CD4-positive, alpha-beta memory T cell (primary cell): ENCODE measurements at places on chromosomes 7 and 10.

DNA sequence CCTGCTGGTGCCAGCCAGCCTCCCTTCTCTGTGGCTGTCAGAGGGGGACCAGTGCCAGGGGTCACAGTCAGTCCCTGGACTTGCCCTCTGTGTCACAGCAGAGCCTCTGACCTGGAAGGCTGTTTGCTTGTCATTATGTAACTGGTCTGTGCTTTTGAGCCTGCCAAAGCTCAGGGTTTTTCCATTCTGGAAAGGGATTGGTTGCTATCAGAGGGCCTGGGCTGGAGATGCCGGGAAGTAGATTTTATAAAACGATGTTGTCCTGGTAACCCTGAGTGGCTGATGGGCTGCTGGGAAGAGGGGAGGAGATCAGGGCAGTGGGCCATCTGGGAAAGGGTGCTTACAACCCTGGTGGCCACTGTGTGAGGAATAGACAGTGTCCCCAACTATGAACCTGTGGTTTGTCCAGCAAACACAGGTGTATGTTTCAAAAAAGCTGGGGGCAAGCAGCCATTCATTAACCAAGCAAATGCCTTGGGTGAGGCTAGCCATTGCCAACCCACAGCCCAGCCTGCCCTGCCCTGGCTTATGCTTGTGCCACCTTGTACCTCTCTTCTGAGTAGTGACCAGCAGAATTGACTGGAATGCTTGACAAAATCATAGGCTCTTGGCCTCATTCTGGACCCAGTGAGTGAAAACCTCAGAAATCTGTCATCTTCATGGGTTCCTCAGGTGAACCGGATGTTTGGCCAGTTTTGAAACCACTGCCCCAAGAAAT lies 21.6 kb downstream of the SFTPD start:
- no peak for DNase-seq

DNA sequence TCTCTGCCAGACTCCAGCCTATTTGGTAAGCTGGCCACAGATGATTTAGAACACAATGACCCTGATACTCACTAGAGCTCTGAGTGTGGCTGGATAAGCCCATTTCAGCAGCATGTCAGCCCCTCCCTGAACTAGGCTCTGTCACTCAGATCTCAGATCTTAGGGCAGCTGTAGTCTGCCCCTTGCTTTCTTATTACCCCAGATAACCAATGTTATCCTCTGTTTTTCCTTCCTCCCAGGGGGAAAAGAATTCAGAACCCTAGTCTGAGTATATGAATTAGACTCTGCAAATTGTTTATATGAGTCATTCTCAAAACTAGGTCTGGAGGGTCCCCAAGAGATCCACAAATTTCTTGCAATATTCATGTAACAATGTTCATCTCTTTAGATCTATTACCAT lies 286.2 kb downstream of the KCNMA1 start:
- no peak for DNase-seq

DNA sequence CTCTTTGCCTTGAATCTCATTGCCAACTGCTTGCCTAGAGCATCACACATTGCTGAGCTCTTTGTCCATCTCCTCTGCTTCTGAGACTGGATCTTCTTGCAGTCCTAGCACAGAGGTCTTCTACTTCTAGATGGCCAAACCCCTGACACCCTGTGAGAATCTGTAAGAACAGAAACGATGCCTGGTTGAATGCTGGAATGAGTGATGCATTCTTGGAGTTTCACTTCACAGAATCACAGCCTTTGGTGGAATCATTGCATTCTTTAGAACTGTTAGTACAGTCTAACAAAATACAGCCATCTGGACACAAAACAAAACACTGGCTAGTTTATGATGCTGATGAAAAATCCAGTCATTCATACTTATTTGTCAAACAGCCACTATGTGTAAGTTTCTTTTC lies 141.7 kb upstream of the ITGB1 start:
- no peak for DNase-seq

DNA sequence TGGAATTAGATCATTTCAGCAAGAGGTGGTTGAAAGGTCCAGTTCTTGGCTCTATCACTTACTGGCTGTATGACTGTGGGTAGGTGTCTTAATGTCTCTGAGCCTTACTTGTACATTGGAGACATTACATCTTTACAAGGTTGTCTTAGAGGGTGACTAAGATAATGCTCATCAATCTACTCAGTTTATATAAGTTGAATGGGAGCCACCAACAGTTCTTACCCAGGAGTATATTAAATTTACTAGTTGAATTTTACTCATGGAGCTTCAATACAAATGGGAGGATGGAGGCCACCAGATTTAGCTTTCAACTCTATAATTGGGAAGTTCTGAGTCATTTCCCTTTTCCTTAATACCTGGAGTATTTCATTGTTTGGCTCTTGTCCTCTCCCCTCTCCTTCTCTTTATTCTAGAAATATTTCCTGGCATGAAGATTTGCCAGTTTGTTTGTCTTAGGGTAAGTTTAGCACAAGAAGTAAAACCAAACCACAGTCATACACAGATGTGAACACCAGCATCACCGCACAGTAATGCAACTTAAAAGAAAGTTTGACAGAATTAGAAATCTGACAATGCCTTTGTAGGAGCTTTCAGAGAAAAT lies 222.8 kb downstream of the LRMDA start:
- no peak for DNase-seq

- no peak for DNase-seq
Measured at GRCh38 chr10:49738616-49739360, 23.3 kb downstream of the OGDHL start.

- no peak for DNase-seq
Measured at GRCh38 chr10:122249991-122250750, 20.9 kb upstream of the BTBD16 start.

DNA sequence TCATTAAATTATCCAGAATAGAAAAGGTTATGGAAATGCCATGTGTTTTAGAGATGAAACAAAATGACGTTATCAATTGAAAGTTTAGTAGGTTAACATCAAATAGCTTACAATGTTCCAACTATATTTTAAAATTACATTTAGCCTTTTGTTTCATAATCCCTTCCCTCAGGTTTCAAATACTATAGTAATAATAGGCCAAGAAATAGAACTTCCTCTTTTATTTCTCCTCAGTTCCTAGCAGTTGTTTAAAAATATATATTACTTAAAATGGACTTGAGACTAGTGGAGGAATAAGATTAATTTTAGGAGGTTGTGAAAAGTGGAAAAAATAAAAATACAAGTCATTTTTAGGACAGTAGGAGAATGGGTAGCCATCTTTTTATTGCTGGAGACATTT lies 16.4 kb upstream of the PDSS1 start:
- no peak for DNase-seq

DNA sequence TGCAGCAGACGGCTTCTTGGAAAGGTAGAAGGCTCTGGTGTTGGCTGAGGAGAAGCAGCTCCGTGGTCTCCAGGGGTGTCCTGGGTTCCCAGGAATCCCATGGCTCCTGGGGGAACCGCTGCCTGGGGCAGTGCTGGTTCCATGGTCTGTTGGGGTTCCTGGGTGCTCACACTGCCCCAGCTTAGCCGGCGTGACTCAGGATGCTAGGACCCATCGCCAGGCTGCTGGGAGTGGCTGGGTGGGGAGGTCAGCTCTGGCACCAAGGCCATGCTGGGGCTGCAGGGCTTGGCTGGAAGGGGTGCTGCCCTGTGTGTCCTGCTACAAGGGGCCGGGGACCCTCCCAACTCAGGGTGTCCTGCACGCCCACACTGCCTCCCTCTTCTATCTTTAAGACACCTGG lies 9.4 kb downstream of the MGMT start:
- no peak for DNase-seq

GRCh38 chr7:117237646-117238045 lies 85.2 kb downstream of the WNT2 start:
- DNase-seq: no peak

DNA sequence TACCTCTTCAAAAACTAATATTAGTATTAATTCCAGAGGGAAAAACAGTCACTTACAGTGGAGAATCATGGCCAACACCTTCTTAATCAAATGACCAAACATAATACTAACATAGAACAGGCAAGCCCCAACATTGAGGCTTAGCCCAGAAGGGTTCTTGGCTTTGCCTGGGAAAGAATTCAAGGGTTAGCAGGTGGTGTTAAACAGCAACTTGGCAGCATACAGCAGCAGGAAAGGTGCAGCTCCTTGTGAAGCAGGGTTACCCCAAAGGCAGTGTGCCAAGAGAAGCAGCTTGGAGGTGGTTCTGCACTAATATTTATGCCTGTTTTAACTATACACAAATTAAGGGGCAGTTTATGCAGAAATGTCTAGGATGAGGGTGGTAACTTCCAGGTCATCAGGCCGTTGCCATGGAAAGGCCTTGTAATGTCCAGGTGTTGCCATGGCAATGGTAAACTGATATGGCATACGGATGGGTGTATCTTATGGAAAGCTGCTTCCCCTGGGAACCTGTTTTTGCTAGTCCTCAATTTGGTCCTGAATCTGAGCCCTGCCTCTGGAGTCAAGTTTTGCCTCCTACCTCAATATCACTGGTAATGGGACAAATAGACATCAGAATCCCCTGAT lies 27.2 kb upstream of the BEND7 start:
- no peak for DNase-seq

GRCh38 chr7:133126422-133126821 lies 44.5 kb upstream of the CHCHD3 start:
- no peak for DNase-seq

DNA sequence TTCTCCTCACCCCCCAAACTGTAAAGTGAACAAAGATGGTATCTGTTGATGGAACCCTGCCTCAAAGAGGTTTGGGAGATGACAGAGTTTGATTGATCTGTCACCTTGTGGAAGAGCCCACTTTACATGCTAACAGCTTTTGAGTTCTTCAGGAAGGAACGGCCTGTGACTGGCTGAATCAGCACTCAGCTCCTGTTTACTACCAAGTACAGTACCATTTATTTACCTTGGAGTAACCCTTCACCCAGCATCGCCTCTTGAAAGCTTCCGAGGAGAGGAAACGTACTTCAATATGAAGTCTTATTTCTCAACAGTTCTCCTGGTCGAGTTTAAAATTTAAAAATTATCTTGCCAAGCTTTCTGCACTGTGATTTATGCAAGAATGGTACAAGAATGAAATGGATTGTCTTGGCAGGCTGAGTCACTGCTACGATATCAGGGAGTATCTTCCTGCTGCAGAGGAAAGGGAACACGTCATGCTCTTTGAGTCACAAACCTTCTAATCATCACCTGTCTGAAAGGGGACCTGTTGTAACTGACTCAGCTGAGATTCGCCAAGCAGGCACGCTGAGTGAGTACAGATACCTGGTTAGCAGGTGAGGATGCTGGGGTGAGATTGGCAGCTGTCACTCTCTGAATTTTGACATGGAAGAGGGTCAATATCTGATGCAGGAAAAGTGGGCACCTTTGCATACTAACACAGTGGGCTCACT lies 30.1 kb downstream of the KLF6 start:
- DNase-seq: no peak

- no peak for DNase-seq
Measured at GRCh38 chr7:84372712-84373111, 178.1 kb upstream of the SEMA3A start.

DNA sequence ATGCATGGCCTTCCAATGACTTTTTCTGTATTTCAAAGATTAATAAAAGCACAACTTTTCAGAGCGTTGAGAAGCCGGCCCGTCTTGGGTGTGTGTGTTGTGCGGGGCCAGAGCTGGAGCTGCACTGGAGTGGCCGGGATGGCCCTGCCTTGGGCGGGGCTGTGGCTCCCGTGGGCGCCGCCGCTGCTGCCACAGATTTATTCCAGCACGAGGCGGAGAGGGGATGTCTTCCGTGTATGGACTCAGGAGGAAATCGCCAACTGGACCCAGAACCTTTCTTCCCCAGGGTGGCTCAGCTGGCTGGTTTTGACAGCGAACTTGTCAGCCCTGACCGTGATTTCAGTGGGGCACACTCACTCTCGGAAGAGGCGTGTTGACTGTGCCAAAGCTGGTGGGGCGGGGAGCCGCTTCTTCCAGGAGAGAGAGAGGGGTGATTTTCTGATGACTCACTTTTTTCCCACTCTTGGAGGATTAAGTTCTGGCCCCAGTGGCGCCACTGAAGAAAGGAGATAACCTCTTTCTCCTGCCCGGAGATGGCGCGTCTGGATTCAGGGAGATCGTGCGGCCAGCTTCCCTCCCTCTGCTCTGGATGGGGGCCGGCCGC lies 72.4 kb downstream of the DNAJB6 start:
- no peak for DNase-seq

DNA sequence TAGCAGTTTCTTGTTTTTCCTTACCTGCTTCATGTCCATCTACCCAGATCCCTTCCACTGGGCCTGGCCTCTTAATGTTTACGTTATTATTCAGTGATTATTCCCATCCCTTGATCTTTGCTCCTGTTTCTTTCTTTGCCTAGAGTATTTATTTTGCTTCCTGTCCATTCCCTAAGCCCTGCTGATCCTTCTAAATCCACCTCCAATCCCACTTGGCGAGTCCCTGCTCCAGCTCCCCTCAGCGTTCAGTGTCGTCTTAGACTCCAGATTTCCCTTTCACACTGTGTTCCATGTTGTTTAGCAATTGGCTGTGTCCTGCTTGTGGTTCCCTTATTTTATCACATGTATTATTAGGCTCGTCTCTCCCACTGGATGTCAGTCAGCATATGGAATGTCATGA lies 7.3 kb downstream of the PPP2R2D start:
- DNase-seq: no peak

DNA sequence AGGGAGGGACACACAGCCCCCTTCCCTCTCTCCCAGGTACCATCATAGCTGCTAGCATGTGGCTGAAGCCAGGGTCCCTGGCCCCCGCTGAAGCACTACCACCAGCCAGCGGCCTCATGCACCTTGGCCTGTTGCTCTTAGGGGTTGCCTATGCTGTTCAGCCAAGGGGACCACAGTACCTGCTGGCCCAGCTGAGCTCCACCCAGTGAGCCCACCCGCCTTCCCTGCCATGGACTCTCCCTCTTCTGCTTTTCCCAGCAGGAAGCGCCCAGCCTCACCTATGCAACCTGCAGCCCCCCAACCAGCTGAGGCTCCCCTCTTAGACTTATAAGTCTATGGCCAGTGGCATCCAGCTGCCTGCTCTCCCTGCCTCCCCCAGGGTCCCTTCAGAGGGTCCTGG lies 8.7 kb upstream of the MTPAP start:
- DNase-seq: no peak

- DNase-seq: no peak
Measured at GRCh38 chr10:103130910-103131309, 62.2 kb downstream of the NT5C2 start.

GRCh38 chr7:74289018-74289658 lies at the start of gene CLIP2:
CLIP2 (plus strand) TSS chr7:74289407; CDS start chr7:74317547, 28,140 bp downstream.
- DNase-seq: peak; percentile 70

GRCh38 chr10:101237982-101238731 lies 8.9 kb upstream of the LBX1 start:
- no peak for DNase-seq

- DNase-seq: no peak
Measured at GRCh38 chr7:138015096-138015495, 13.2 kb upstream of the CREB3L2 start.

GRCh38 chr10:19077276-19077675 lies 28.7 kb downstream of the MALRD1 start:
- DNase-seq: no peak

DNA sequence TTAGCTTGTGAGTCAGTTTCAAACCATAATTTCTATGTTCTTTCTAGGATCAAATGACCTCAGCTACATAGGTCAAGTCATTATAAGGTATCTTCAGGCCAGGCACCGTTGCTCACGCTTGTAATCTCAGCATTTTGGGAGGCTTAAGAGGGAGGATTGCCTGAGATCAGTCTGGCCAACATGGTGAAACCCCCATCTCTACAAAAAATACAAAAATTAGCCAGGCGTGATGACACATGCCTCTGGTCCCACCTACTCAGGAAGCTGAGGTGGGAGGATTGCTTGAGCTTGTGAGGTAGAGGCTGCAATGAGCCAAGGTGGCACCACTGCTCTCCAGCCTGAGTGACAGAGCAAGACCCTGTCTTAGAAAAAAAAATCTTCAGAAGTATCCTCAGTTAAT lies 362.3 kb downstream of the GATA3 start:
- DNase-seq: no peak

GRCh38 chr7:34133983-34134782 lies 228.8 kb downstream of the BMPER start:
- DNase-seq: no peak
